ENCODE measurements at places on chromosomes 16 and 17.

- DNase-seq: no peak
Measured at GRCh38 chr16:46690281-46691178, 1.1 kb downstream of the ORC6 start.

DNA sequence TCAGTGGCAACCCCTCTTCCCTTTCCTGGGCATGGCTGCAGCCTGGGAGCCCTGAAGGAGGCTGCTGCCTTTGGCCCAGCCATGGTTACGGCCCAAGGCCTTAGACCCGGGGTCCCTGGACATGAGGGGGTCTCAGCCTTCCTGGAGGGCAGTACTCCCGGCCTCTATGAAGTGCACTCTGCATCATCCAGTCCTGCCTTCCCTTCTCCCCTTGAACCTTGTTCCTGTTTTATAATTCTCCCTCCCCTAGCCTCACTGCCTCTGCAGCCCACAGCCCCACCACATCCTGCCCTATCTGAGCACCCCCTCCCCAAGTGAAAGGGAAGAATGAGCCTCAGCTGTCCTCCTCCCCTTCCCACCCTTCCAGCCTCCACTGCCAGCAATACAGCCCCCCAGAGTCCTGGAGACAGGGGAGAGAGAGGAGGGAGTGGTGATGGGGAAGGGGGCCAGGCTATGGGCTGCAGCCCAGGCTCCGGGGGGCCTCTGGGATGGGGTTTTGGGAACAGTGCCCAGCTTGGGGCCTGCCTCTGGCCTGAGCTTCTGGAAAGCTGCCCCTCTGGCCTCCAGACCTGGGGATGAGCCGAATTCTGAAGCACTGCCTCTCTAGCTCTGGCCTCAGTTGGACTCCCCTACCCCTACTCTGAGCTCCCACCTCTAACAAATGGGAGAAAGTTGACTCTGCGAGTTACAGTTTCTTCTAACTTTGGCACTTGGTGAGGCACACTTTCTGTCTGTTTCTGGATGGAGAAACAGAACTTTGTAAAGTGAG is 7.6 kb downstream of the CCR7 start:
- DNase-seq: no peak

GRCh38 chr16:14489460-14489859 is 140.6 kb downstream of the PARN start:
- DNase-seq: no peak

DNA sequence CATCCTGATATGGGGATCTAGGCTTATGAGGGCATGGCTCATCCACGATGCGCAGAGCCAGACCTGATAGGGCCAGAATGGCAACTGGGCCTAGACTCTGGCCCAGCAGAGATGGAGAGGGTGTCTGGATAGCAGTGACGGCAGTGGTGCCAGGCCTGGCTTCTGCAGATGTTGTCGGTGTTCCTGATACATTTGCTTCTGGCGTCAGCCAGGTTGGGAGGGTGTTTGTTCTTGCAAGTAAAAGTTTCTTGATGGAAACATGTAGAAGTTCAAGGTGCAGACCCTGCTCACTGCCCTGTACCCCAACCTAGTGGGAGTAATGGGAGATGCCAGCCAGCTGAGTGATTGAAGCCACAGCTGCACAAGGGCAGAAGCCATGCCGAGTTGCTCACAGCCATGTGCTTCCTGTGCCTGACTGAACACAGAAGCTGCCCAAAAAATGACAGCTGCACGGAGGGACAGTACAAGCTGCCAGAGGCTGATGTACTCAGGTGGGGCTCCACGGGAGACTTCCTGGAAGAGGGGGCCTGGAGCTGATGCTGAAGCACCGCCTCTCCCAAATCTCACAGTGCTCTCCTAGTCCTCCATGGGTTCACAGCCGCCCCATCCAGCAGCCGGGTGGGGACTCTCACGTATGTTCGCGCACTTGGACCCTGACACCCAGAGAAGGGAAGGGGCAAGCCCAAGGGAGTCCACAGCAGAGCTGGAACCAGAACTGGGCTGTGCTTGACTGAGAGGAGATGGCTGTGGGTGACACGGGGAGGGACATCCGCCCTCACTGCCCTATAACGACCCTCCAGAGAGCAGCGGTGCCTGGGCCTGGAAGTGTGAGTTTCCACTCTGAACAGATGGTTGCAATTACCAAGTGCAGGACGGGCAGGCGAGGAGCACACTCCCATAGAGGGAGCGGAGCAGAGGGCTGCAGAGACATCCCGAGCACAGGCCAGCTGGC is 78.7 kb downstream of the N4BP1 start:
- DNase-seq: no peak

- DNase-seq: no peak
Measured at GRCh38 chr16:56294579-56294978, 103.3 kb downstream of the GNAO1 start.

DNA sequence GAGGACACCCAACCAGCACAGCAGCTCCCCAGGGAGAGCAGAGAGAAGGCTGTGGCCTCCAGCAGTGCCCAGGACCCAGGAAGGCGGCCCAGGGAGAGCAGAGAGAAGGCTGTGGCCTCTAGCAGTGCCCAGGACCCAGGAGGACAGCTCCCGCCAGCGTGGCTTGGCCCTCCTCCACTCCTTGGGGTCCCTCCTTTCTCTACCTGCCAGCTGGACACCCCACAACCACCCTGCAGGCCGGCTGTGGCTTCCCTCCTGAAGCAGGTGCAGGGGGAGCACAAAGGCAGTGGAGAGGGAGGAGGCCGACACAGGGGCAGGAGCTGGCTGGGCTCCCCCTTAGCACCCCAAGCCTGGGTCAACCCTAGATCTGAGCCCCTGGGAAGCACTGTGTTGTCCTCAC is 54.1 kb upstream of the FASN start:
- DNase-seq: no peak

GRCh38 chr16:20952139-20952920 is 51.8 kb downstream of the LYRM1 start:
- no peak for DNase-seq

DNA sequence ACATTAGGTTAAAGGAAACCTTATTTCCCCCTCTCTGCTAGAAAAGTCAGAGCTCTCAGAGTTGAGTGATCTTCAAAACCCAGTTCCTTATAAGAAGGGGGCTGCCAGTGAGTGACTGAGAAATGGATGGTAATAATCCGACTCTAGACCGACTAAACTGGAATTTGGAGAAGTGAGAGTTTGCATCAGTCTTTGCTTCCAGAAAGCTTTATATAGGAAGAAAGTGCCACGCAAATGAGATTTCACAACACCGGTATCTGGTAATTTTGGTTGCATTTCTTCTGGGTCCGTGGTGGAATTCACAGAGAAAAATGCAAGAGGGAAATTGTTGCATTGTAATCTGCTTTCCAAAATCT is 271.4 kb downstream of the MAF start:
- no peak for DNase-seq

GRCh38 chr16:85515830-85516397 is 97.2 kb upstream of the GSE1 start:
- no peak for DNase-seq

GRCh38 chr16:1923299-1924034 is 5.3 kb upstream of the HS3ST6 start:
- DNase-seq: no peak

- no peak for DNase-seq
Measured at GRCh38 chr16:73233329-73233765, 185.4 kb upstream of the ZFHX3 start.

DNA sequence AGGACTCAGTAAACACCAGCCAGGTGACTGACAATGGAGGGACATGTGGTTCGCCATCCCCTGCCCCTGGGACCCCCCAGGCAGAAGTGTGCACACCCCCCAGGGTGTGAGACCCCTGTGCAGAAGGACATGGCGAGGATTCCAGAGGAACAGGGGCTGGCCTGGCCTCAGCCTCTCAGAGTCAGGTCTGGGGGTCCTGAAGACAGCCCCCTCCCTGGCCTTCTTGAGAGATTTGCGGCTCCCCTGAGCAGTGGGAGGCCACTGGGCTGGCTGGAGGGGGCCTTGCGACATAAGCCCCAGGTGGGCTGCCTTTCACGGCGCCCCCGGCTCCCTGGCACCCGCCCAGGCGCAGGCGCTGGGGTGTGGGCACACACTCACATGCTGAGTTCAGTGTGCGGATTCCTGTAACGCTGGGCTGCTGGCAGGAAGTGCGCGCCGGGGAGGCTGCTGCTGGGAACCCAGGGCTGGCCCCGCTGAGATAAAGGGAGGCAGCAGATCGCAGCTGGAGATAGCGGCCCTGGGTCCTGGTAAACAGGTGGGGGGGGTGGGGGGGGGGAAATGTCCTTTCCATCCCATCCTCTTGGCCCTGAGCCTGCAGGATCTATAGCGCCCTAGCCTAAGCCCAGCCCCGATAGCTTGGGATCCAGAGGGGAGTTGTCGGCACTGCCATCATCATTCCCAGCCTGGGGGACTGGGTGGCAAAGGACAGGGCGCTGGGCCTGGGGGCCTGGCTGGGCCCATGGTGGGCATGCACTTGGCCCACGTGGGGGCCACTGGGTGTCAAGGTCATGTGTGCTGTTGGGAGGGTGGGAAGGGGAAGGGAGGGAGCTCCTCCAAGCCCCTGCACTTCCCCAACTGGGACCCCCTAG is 27.1 kb downstream of the TMEM235 start:
- DNase-seq: peak; percentile 43

DNA sequence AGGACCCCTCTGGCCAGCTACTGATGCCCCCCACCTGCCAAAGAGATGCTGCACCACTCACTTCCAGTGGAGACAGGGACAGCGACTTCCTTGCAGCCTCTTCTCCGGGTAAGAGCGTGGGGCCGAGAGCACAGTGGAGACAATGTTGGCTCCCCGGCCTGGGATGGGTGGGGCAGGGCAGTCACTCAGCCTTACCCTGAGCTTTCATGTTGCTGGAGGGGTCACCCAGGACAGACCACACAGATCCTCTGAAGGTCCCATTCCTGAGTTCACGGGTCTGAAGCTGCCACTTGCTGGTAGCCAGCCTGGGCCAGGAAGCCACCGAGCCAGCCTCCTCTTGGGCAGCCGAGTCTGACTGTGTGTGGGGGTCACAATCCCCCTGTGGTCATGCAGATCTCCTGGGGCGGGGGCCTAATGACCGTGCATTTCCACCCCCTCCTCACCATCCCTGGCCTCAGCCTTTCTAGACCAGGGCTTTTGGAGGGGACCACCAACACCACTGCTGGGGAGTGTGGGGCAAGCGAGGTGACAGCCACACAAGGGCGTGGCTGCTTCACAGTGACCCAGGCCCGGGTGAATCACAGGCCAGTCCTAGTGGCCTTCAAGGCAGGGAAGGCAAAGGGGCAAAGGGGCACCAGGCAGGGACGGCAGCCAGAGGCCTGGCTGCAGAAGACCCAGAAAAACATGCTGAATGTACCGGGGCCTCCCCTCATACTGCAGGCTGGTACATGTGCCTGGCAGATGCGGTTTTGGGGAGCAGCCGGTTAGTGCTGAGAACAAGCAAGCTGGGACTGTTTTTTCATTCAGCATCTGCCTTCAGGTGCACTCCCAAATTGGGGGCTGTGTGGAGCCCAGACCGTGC is 10.4 kb downstream of the TAF1C start:
- no peak for DNase-seq

DNA sequence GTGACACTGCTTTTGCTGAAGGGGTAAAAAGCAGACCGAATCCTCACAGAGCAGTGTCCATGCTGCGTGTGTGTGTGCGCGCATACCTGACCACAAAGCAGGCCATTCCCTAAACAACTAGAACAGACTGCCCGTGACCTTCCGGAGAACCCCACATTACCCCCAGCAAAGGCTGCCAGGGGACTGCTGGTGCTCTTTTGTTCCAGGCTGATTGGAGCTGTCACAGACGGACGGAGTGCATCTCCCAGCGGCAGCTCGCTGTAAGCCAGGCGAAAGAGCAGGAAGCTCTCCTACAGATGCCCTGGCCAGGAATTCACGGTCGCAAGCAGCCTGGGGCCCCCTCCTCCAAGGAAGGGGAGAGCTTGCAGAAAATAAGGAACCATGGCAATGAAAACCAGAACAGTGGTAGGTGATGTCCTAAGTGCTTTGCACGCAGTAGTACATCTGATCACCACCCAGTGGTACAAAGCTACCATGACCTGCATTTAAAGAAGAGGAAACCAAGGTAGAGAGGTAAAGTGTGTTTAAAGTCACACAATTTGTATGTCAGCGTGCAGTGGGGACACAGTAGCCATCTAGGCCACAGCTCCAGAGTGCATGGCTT is 153.4 kb upstream of the DYNLRB2 start:
- no peak for DNase-seq

- no peak for DNase-seq
Measured at GRCh38 chr16:59021751-59022150, 287.6 kb upstream of the GOT2 start.

DNA sequence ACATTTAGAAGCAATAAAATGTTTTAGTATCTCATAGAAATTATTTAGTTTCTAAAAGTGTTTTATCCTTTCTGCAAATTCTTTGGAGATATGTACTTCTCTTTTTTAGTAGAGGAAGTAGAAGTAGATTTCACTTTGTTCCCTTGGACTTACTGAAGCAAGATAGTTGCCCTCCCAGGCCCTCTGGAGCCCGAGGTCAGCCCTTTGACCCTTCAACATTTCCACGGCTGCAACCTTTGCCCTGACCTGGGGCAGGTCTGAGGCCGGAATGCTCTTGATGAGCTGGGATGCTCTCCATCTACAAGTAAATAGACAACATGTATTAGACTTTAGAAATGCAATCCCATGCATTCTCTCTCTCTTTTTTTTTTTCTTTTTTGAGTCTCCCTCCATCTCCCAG is 167.5 kb downstream of the CDK5R1 start:
- no peak for DNase-seq

GRCh38 chr16:71807905-71808592 is 585 bp downstream of the AP1G1 start:
- DNase-seq: no peak

GRCh38 chr17:56699186-56699894 is 105.8 kb downstream of the NOG start:
- no peak for DNase-seq

- no peak for DNase-seq
Measured at GRCh38 chr17:10339051-10339450, 33.8 kb downstream of the MYH13 start.

DNA sequence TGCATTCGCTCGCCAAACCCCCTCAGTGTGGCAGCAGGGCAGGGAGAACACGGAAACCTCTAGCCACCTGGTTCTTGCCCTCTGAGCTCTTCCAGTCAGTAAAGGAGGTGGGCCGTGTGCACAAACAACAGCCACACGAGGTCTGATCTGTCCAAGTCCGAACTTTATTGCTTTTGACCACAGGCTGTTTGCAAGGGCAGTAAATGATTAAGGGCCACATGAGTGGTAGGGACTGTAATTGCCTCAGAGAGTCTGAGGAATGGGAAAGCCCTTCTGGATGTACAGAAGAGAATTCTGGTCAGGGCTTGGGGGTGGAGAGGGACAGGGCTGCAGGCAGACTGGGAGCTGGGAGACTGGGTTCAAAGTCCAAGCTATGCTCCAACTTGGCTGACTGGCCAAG is 75.7 kb upstream of the LHX1 start:
- no peak for DNase-seq

DNA sequence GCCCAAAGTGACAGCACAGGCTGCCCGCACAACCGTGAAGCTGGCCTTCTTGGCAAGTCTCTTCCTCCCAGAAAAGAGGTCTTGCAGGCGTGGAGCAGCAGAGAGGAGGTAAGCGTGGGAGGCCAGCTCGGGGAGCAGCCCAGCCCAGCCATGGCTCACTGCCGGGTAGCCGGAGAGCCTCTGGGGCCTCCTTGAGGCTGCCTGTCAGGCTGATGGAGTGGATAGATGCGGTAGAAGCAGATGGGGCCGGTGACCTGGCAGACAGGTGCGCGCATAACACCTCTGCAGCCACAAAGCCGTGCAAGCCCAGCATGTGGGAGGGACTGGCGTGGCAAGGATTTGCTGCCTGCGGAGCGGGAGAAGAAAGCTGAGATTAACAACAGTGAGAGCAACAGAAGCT is 17.1 kb upstream of the DOK4 start:
- DNase-seq: no peak
